Fibroblast of the conjunctiva (primary cell): ENCODE measurements at places on chromosomes 4 and X.
A peak's percentile ranks its signal among the peaks of the same experiment; 100 is the strongest.

- no peak for DNase-seq
Observed at GRCh38 chr4:41512596-41512995, 25.4 kb upstream of the LIMCH1 start.

- no peak for DNase-seq
Observed at GRCh38 chr4:93267747-93268146, 560.8 kb upstream of the ATOH1 start.

GRCh38 chrX:132271311-132271778, 52.1 kb upstream of the RAP2C start:
- peak; percentile 34 for DNase-seq

DNA sequence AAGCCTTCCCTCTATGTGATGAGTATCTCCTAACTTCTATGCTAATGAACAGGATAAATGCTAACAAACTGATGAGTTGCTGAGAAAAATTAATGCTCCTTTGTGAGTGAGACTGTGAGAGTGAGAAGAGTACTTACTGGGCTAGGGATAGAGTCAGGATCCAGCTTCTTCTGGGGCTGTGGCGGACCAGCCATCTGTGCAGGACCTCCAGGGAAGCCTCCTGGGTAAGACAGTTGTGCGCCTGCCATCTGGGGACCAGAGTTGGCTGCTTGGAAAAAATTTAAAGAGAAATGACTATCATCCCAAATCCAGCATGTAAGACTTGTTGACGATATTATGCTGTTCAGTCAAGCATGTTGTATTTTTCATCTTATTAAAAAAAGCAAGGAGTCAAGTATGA, 21.0 kb downstream of the SEC24D start:
- no peak for DNase-seq

GRCh38 chrX:132591719-132592275, 103.0 kb upstream of the MBNL3 start:
- no peak for DNase-seq

DNA sequence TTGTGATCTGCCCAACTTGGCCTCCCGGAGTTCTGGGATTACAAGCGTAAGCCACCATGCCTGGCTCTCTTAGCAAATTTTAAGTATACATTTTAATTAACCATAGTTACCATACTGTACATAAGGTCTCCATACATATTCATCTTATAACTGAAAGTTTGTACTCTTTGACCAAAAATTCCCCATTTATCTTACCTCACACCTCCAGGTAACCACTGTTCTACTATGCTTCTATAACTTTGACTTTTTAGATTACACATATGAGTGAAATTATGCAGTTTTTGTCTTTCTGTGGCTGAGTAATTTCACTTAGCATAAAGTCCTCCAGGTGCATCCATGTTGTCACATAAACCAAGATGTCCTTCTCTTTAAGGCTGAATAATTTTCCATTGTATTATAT, 17.4 kb downstream of the C4orf51 start:
- DNase-seq = no peak

DNA sequence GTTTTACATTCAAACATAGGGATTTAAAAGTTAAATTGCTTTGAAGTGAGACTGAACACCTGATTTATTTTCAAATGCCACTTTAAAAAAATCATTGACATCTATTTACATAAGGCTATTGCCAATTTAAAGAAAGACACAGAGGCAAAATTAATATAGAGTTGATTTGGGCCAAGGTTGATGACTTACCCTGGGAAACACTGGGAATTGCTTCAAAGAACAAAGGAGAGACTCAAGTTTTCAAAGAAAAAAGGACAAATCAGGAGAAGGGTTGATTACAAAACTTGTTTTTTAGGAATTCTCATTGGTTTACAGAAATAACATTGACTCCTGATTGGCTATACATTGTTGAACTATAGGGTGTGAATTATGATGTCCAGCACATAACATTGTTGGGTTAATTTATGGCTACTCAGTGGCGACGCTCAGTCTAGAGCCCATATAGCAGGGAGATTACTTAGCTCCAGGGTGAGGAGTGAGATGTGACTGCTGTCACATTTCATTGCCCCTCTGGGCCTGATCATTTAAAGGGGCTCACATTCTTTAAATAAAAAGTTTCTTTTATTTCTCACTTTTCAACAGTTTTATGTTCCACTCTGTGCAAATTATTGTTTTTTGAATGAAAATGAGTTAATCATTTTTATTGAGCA, 184.6 kb downstream of the SPATA18 start:
- DNase-seq = no peak

DNA sequence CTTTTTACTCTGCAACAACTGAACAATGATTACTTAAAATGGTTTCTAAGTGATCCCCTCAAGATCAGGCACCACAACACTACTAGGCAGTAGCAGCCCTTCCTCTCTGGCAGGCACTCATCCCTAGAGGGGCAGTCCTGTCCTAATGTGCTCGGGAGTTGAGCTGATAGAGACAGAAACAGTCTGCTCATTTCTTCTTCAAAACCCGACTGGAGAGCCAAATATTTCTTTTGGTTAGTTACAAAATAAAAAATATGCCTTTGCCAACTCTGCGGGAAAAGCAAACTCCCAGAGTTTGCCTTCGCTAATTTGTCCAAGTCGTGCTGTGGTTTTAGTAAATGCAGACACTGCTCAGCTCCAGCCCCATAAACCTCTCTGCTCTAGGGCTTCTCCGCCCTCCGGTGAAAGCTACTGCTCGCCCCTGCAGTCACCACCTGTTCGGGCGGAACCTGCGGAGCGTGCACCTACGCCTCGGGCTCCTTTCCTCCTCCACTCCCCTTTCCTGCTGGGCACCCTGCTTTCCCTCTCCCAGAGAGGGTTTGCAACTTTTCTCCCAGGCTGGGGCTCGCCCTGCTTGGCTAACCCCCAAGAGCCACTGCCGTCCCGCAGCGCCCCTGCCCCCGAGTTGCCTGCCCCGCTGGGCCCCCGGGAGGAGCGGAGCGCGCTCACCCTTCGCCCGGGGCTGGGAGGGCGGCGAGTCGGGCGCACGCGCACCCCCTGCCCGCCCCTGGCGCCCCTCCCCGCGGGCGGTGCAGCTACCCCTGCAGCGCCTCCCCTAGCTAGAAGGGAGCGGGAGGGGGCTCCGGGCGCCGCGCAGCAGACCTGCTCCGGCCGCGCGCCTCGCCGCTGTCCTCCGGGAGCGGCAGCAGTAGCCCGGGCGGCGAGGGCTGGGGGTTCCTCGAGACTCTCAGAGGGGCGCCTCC, at the start of gene NPNT:
NPNT (plus strand) TSS at position 812 of the 923 bp plus-strand sequence. CDS start 182 bp downstream, outside the sequence.
- no peak for DNase-seq

GRCh38 chrX:26597981-26598380, 382.0 kb downstream of the MAGEB5 start:
- no peak for DNase-seq

DNA sequence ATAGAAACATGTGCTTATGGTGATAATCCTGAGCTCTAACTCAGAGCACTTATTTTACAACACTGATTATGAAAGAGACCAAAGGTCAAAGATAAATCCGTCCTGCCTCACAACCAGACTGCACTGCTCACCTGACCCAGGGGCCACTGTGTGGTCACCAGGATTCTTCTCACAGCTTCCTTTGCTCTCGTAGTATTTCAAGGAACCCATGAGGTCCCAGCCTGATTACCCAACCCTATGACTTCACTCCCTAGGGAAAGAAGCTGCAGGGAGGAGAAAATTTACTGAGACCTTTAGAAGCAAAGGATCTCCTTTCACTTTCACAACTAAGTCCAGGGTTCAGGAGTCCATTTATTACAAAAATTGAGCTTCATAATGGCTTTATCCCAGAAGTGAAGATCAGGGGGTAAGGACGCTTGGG, 9.6 kb downstream of the SLC25A5 start:
- peak; percentile 46 for DNase-seq

- no peak for DNase-seq
Observed at GRCh38 chrX:15016051-15016450, 142.8 kb downstream of the MOSPD2 start.

DNA sequence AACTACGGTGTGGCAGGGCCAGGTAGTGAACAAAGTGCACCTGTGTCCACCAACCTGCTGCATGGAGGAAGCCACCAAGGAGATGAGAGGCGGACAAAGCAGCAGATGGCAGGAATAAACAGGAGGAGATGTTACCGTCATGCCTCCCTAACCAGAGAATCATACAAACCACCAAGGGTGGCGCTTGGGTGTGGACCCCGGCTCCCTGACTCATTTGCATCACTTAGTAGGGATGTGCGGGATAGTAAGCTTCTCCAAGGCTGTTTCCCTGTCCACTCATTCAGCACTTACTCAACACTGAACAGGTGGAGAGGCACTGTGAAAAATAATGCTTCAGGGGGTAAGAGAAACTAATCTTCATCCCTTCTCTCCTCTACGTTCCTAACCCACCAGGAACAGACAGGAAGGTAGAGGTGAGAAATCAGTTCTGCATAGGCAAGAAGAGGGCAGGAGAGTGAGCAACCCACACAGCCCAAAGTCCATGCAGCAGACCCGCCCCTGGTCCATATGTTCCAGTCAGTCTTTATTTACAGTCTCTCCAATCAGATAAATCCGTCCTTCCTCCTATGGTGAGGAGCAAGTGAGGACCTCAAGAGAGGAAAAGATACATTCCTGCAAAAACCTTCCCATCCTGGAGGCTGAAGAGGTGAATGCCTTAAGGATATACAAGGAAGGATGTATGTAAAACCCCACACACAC, 34.0 kb downstream of the QDPR start:
- DNase-seq = no peak

- DNase-seq = no peak
Observed at GRCh38 chr4:7801001-7801400, 138.7 kb downstream of the AFAP1 start.

- DNase-seq = no peak
Observed at GRCh38 chr4:475962-476361, 23.0 kb downstream of the ZNF721 start.

DNA sequence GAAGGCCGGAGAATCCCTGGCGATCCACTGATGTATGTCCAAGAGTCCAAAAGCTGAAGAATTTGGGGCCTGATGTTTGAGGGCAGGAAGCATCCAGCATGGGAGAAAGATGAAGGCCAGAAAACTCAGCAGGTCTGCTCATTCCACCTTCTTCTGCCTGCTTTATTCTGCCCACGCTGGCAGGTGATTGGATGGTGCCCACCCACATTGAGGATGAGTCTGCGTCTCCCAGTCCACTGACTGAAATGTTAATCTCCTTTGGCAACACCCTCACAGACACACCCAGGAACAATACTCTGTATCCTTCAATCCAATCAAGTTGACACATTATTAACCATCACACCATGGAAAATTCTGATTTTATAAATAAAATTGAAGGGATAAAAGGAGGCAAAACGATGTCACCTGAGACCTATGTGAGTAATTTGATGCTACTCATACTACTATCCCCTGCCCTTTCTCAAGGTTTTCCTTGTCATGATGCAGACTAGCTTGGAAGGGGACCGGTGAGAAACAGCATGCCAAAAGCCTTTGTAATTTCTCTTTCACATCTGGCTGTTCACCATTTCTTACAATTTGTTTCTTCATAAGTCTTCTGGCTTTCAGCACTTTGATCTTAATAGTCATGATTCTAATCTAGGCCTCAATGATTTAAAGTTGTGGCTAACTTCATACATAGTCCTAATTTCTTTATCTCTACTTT, 9.7 kb upstream of the PYURF start:
- no peak for DNase-seq

- DNase-seq = no peak
Observed at GRCh38 chr4:25246680-25247611, 13.1 kb downstream of the PI4K2B start.

- DNase-seq = no peak
Observed at GRCh38 chrX:9644335-9644734, 121.3 kb downstream of the GPR143 start.

- peak; percentile 67 for DNase-seq
Observed at GRCh38 chrX:74133156-74133796, 170.7 kb upstream of the ZCCHC13 start.

- DNase-seq = no peak
Observed at GRCh38 chrX:49748211-49748956, 52.6 kb upstream of the PAGE1 start.

DNA sequence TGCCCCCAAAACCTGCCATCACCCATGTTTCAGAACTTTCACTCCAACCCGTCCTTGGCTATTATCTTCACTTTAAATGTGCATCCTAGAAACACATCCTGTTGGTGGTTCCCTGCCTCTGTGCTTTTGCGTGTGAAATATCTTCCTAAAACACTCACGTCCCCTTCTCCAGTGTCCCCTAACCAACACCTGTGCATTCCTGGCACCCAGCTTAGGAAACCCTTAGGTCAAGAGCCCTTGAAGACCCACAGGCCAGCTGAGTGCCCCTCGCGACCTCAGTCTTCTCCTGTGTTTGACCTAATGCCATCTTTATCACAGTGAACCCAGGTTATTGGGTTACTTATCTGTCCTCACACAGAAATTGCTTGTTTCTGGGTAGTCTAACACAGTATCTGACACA, 117.6 kb downstream of the STK32B start:
- DNase-seq = no peak

DNA sequence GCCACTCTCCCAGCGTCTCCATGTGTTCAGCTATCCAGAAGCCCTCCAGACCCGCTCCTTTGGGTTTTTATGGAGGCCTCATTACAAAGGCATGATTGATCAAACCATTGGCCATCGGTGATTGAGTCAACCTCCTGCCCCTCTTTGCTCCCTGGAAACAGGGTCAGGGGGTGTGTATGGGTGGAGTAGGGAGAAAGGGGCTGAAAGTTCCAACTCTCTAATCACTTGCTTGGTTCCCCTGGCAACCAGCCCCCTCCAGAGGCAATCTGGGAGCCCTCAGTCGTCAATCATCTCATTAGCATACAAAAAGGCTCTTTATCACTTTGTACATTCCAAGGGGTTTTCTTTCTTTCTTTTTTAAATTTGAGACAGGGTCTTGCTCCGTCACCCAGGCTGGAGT, 2.3 kb downstream of the TRIM2 start:
- DNase-seq = no peak

DNA sequence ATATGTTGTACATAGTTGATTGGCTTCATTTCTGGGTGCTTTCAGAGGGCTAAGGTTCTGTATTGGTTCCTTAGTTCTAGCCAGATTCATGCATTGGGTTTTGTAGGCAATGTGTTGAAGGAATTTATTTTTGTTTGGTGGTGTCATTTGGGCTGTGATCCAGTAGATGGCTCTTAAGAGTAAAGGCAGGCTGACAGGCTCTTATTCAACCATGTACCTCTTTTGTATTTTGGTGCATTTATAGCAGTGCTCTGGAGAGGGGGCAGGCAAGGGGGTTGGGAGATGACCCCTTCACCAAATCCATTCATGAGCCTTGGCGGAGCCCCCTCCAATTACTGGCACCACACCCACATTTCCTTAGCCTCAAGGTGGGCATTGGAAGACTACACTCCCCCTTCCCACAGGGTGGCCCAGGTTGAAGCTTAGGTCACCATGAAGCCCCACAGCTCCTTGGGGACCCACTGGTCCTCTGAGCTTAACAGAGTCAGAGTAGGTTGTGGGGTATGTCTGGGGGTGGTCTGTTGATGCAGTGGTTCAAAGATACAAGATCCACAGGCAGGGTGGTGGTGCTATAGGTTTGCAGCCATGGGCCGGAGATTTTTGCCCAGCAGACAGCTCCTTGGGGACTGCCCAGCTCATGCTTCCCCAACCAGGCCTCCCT, 143.0 kb upstream of the GNPDA2 start:
- DNase-seq = no peak

DNA sequence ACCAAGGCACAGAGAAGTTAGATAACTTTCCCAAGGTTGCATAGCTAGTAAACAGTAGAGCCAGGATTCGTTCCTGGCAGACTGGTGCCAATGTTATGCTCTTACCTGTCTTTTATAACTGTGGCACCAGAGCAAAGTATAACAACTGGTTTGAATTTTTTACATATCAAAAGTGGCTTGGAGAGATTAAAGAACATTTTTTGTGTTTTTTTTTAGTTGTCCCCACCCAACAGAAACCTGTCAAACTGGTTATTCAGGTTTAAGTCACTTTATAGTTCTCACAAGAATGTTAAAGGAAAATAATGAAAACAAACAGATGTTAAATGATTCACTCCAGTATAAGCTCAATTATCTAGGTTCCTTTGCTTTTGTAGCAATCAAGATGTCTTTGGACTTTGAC, 15.6 kb upstream of the FAM47E start:
- no peak for DNase-seq
